ENCODE measurements at places on chromosomes 16 and 17. TPM values are rescaled to one million over a fixed set of nuclear protein-coding genes. Genes with fewer than 3 reads are reported as not detected.

The HOXB1 gene
- total RNA-seq = not detected

DNA sequence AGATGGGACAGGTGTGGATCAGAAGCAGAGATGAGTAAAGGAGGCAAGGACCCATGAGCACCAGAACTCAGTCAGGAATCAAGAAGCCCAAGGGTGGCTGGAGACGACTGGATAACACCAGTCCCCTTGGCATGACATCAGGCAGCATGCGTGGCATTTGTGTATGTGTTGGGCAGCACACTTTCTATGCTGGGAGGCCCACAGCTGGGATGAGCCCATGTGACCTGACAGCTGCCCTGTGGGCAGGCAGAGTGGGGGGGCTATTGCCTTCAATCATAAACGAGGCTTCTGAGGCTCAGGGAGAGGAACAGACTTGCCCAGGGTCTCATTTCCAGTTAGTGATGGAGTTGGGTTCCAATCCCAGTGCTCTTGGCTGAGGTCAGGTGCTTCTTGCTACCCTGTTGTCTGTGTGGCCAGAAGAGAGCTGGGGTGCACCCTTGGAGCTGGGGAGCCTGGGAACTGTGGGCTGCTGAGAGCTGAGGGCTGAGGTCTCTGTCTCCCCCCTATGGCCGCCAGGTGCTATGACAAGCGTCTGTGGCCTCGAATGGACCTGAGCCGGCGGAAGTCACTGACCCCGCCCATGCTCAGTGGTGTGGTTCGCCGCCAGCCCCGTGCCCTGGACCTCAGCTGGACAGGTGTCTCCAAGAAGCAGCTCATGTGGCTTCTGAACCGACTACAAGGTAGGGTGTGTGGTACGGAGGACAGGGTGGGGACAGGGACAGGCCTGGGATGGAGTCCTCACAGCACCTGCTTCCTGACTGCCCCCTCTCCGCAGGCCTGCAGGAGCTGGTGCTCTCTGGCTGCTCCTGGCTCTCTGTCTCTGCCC lies 7.1 kb upstream of the ORAI3 start:
- peak; percentile 73 for DNase-seq

The KCNJ18 gene
- not detected for total RNA-seq

The CCR7 gene
- 0.10 TPM for total RNA-seq

The CFAP97D1 gene
- total RNA-seq = not detected

GRCh38 chr16:8955828-8956227 lies 7.9 kb downstream of the USP7 start:
- no peak for DNase-seq

The TSNAXIP1 gene
- total RNA-seq = 0.96 TPM

GRCh38 chr16:67807148-67807682 lies 526 bp downstream of the TSNAXIP1 start:
- no peak for DNase-seq

The ZNF423 gene
- 6.2 TPM for total RNA-seq

The ABI3 gene
- 3.3 TPM for total RNA-seq

- DNase-seq = no peak
These were observed 18.9 kb upstream of the ELAC2 start for GRCh38 chr17:13036751-13037150.

- no peak for DNase-seq
These were observed 64.3 kb downstream of the PIGL start for GRCh38 chr17:16281351-16281750.

GRCh38 chr17:79487149-79487548 lies 123.7 kb downstream of the RBFOX3 start:
- no peak for DNase-seq

The SCARF1 gene
- 18.8 TPM for total RNA-seq

GRCh38 chr16:85048921-85049562 lies 21.4 kb downstream of the KIAA0513 start:
- DNase-seq = no peak

The COPZ2 gene
- total RNA-seq = 54.5 TPM
